Fibroblast of lung (primary cell): ENCODE measurements at places on chromosomes 16 and 17. TPM values are rescaled to one million over a fixed set of nuclear protein-coding genes. Genes with fewer than 3 reads are reported as not detected.

Gene RGS9
- polyA plus RNA-seq, result 1.6 and 2.6 TPM in 2 replicates

Gene PMP22
- 191 and 269 TPM in 2 replicates for polyA plus RNA-seq

GRCh38 chr17:73304438-73304837 is 7.4 kb downstream of the CDC42EP4 start:
- no peak for DNase-seq

GRCh38 chr17:62822080-62822904 is 14.2 kb upstream of the MARCHF10 start:
- peak; percentile 55 for DNase-seq

GRCh38 chr17:82915757-82916027 is 75.9 kb upstream of the ZNF750 start:
- DNase-seq, result no peak
